ENCODE measurements at places on chromosomes 2 and 18. TPM values are rescaled to one million over a fixed set of nuclear protein-coding genes. Genes with fewer than 3 reads are reported as not detected.
A peak's percentile ranks its signal among the peaks of the same experiment; 100 is the strongest.

DNA sequence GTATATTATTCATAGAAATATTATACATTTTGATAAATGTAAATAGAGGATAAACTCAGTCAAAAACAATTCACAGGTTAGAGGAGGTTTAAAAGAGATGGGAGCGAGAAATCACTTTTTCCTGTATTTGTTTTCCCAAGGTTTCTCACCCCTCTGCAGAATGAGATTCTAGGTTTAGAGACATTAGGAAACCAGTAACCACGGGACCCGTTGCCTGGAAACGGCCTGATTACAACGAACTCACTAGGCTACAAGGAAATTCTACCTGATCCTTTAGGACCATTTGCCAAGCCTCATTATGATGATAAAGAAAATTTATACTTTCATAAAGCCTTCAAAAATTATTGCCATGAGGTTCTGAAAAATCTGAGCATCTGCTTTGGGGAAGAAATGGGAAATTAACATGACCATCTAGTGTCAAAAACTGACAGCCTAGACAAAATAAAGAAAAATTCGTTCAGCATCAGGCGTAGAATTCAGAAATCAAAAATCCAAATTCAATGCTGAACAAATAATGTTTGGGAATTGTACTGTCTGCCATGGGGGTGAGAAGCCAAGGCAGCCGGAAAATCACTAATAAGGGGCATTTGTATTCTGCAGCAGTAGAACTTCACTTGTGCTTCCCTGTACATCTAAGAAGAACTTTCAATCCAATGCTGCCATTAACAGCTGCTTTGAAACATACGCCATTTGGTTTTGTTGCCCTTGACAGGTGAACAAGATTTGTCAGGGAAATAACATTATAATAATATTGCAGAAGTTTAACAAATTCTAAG lies 262.3 kb downstream of the NRXN1 start:
- peak; percentile 59 for DNase-seq

- DNase-seq = no peak
Measured at GRCh38 chr2:22360735-22361374, 1024.1 kb upstream of the KLHL29 start.

Gene PLB1
- 0.77 TPM for total RNA-seq

Gene ALPG
- not detected for total RNA-seq
